ENCODE measurements at places on chromosomes 16 and 17.

- no peak for DNase-seq
These were observed 119.7 kb downstream of the SNX29 start for GRCh38 chr16:12096157-12096777.

- no peak for DNase-seq
These were observed 116.9 kb downstream of the DNAH3 start for GRCh38 chr16:21033704-21034103.

DNA sequence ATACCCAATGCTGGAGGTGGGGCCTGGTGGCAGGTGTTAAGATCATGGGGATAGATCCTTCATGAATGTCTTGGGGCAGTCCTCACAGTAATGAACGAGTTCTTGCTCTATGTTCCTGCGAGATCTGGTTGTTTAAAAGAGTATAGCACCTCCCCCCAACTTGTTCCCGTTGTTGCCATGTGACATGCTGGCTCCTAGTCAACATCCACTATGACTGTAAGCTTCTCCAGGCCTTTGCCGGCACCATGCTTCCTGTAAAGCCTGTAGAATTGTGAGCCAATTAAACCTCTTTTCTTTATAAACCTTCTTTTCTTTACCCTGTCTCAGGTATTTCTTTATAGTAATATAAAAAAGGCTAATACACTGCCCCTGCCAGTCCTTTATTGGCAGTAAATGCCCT, 33.3 kb downstream of the RANBP10 start:
- no peak for DNase-seq

DNA sequence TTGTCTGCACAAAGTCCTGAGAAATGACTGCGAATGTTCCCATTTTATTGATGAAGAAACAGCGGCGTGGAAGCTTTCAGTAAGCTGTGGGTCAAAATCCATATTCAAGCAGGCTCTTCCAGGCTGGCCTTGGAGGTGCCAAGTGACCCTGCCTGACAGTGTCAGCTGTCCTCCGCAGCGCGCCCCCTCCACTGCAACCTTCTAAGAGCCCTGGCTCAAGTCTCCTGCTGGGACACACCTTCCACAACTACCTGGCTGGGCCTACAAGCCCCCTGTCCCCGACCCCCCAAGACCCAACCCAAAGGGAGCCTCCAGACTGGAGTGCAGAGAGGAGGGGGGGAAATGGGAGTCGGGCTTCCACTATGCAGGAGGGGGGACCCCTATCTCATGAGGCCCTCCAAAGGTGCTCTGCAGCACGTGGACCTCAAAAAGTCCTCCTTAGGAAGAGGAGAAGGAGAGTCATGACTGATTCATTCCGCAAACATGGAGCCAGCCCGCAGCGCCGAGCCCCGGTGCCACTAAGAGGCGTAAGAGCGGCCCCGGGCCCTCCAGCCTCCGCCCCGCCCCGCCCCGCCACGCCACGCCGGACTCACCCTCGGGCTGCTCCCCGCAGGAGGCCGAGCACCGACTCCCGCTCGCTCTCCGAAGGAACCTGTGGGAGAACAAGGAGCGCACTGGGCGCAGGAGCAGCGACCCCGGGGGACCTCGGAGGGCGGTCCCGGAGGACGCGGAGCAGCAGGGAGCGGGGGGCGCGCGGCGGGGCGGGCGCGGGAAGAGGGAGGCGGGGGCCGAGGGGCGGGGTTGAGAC, 574 bp downstream of the MPP3 start:
- DNase-seq, result peak; percentile 20

GRCh38 chr16:560204-560700, at the start of gene PRR35:
Gene PRR35, plus strand, starts transcription at chr16:560394. Its CDS starts 2,901 bp downstream, at chr16:563295.
- no peak for DNase-seq

DNA sequence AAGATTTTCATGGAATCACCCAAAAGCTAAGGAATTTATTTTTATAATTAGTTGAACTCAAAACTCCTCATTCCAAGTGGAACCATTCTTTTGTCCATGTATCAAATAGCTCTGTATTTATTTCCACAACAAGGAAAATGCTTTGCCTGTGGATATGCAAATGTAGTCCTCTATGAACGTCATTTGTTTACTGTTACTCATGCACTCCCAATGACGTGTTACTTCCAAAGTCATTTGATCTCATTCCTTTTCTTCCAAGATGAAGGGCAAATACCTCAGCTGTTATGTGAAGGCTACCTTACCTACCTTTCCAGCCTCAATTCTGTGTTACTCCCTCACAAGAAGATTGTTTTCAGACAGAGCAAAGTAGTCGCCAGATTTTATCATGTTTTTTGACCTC, 83.7 kb downstream of the ITFG1 start:
- DNase-seq, result no peak

GRCh38 chr17:64339516-64340490, 50.9 kb downstream of the PECAM1 start:
- no peak for DNase-seq

- peak; percentile 3 for DNase-seq
These were observed 810 bp upstream of the GAN start for GRCh38 chr16:81313701-81314602.

DNA sequence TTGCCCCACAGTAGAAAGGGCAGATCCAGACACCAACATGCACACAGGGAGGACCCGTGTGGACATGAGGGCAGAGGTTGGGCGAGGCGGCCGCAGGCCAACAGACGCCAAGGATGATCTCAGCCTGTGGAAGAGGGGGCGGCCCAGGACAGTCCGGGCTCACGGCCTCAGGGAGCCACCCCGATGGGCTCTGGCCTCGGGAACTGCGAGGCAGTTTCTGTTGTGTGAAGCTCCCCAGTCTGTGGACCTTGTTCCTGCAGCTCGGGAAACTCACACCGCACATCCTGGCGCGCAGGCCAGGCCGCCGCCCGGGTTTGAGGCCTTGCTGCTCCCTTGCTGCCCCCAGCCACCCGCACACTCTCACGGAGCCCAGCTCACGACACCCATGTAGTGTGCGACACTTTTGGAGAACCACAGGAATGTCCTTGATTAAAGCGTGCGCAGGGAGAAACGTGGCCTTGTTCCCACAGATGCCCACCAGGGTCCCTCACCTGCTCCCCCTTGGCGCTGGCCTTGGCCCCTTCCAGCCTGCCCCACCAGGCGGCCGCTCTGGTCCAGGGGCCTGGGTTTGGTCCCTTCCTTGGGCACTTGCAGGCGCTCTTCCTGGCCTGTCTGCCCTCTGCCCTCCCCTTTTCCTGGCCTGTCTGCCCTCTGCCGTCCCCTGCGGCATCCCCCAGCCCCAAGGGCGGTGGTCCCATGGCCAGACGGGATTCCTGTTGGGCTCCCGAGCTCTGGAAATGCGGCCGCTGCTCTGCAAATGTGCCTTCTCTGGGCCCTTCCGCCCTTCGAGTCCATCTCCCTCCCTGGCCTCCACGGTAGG, 9.3 kb upstream of the SLC38A10 start:
- DNase-seq, result no peak

GRCh38 chr17:14107889-14108288, 38.6 kb downstream of the COX10 start:
- DNase-seq, result no peak

- no peak for DNase-seq
These were observed 188.2 kb upstream of the HSBP1 start for GRCh38 chr16:83619381-83620150.

DNA sequence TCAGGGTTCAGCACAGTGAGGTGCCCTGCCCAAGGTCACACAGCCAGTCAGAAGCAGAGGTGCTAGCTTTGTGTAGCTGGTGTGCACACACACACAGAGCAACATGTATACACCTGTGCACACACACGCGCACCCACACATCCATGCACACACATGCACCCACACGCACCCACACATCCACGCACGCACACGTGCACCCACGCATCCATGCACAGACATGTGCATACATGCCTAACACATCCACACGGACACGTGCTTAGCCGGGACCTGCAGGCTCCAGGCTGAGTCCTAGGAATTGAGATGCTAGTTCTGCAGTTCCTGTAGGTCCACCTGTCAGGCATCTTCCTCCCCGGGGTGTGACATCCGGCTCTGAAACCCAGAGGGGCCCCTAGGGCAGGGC, 13.0 kb upstream of the DPEP1 start:
- no peak for DNase-seq

DNA sequence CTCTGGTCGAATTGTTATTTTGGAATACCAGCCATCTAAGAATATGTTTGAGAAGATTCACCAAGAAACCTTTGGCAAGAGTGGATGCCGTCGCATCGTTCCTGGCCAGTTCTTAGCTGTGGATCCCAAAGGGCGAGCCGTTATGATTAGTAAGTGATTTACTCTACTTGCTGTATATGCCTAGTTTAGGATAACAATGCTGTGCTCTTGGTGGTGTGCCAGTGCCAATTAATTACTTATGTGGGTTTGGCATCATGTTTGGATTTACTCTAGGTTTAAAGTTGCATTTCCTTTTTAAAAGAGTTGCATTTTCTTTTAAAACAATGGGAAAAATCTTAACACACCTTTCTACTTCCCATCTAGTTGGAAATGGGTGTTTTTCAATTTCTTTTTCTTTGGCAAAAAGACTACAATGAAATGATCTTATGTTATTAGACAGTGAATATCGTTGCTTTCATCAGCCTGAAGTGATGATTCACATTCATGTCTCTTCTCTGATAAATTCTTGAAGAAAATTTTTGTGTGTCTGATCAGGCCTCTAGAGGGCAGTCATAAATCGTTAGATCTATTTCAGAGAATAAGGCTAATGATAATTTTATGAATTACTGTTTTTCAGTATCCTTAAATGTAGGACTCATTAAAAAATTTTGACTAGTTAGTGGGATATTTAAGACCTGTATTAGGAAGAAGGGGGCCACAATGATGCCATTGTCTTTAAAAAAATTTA, 5.6 kb downstream of the SF3B3 start:
- DNase-seq, result no peak

- DNase-seq, result no peak
These were observed 10.1 kb downstream of the C16orf90 start for GRCh38 chr16:3485097-3485745.

DNA sequence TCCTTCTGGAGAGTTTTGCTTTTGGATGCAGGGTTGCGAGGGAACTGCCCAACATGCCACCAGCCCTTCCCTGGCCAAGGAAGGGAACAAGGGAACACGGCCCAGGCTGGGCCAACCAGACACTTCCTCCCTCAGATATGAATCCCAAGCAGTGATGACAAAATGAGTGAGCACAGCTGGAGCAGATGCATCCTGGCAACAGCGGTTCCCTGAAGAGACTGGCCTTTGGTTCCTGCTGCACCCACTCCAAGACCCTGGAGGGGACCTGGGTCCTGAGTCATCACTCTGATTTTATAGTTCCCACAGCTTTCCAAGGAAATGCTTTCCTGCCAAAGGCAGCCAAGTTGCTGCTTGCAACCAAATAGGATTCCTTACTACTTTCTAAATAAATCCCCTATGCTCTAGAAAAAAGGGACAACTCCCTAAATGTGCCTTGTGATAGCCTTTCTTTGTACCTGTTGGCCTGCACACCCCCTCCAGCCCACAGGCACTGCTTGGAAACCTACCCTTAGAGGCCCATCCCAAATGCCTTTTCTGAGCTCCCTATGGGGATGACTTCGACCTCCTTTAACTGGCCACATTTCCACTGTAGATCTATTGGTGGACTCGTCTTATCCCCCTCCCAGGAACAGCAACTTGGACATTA, 5.3 kb downstream of the ST3GAL2 start:
- DNase-seq, result no peak

- no peak for DNase-seq
These were observed 58.2 kb downstream of the RMI2 start for GRCh38 chr16:11403534-11403795.

GRCh38 chr17:47287639-47288038, 34.0 kb downstream of the ITGB3 start:
- no peak for DNase-seq

- DNase-seq, result peak; percentile 56
These were observed 18.2 kb upstream of the RASL10B start for GRCh38 chr17:35713069-35713728.

DNA sequence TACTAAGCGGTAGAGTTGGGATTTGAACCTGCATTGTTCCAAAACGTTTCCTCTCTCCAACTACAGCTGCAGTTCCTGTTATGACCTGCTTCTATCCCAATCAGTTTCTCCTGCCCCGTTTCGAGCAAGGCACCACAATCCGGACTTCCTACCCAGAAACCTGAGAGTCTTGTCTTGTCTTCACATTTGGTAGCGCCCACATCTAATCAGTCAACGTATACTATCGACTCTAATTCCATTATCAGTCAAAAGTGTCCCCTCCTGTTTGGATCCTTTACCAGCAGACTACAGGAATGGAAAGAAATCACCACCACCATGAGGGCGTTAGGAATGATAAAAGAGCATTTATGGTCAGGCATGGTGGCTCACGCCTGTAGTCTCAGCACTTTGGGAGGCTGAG, 124.6 kb downstream of the AXIN2 start:
- no peak for DNase-seq

- no peak for DNase-seq
These were observed 42.0 kb downstream of the COTL1 start for GRCh38 chr16:84575914-84576313.

- DNase-seq, result no peak
These were observed 22.9 kb downstream of the ABCC3 start for GRCh38 chr17:50657627-50658026.

GRCh38 chr17:64131606-64132270, 1.8 kb upstream of the ERN1 start:
- no peak for DNase-seq

DNA sequence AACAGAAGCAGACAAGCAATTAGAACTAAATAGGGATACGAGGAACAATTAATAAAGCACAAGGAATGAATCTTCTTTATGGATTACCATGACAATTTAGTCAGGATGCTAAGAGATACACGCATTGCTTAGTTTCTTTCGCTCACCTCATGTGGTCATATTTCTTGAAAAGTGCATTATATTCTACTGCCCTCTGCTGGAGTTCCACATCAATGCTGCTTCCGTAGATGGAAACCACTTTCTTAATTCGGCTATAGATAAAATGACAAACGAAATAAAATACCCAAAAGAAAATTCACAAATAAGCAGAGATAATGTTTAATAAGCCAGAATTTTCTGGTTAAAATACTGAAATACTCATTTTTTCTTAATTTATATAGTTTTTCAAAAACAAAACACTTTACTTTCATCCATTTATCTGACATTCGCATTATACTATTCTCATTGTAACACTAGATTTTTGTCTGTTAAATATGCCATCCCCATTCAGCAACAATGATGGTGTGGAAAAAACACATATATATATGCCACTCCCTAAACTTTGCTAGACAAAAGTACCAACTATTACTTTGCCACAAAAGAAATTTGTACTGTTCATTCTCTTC, 22.0 kb upstream of the PHLPP2 start:
- DNase-seq, result peak; percentile 32

DNA sequence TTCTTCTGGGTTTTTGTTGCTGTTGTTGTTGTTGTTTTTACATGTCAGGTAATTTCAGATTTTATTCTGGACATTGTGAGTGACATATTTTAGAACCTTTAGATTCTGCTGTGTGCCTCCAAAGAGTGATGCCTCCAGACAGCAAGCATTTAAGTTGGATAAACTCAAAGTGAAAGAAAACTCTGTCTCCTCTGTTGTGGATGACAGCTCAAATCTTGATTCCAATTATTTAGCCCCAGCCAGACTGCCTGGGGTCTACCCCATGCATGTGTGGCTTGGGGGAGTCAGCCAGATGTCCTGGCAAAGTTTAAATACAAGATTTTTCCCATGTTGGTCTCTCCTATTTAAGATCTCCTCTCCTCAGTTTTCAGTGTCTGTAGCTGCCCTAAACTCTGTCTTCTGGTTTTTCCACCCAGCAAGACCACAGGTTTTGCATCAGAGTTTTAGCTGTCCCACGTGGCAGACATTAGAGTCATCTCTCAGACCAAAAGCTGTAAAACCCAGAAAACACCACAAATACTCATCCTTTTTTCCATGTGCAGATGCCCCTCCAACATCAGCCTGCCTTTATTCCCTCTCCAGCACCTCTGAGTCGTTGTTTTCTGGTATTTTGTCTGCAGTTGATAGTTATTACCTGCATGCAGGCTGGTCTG, 19.4 kb upstream of the ZNF469 start:
- DNase-seq, result no peak
